ENCODE measurements at places on chromosomes 7 and 10. TPM values are rescaled to one million over a fixed set of nuclear protein-coding genes. Genes with fewer than 3 reads are reported as not detected.

Gene DGKI
- 1.2 TPM for total RNA-seq

Gene SMNDC1
- 12.3 TPM for total RNA-seq

- H3K27me3 ChIP-seq = no peaks in the 10 kb centered on the region
- H3K4me1 ChIP-seq = peaks cover 14% of the 10 kb centered on the region
- H3K36me3 ChIP-seq = no peaks in the 10 kb centered on the region
- H3K27ac ChIP-seq = peak overlapping the region; percentile 90
- no peak for DNase-seq
Measured at GRCh38 chr10:42638821-42639270, 476 bp upstream of the ZNF33B start.

DNA sequence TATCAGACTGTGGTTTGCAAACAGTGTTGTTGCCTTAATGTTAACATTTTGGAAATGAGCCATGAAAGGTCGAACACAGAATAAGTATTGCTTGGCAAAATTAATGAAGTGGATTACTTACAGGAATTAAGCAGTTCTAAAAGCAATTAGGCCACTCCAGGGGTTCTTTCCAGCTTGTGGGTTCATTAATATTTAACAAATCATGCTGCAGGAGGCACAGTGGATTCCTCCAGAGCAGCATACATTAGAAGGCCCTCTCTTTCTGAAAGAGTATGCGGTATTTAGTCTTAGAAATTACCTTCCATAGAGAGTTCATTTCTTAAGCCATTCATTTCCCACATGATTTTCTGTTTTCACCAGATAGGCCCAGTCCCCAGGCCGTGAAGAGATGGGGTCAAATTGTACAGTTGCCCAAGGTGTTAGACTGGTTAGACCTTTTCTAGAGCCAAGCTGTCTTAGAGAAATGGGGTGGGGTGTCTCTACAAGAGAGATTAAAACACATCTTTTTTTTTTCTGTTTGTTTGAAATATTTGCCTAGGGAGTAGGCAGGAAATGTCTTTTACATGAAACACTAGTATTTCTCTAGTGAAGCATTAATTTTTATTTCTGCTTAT lies 40.0 kb upstream of the AGR3 start:
- no peak overlapping the region for H3K27ac ChIP-seq
- H3K4me3 ChIP-seq = no peak overlapping the region
- DNase-seq = no peak
- H3K4me1 ChIP-seq = no peaks in the 10 kb centered on the region
- H3K36me3 ChIP-seq = no peaks in the 10 kb centered on the region
- no peaks in the 10 kb centered on the region for H3K27me3 ChIP-seq

- no peaks in the 10 kb centered on the region for H3K27me3 ChIP-seq
- no peaks in the 10 kb centered on the region for H3K4me1 ChIP-seq
- no peaks in the 10 kb centered on the region for H3K36me3 ChIP-seq
- DNase-seq = no peak
Measured at GRCh38 chr7:41581041-41581440, 121.8 kb downstream of the INHBA start.

DNA sequence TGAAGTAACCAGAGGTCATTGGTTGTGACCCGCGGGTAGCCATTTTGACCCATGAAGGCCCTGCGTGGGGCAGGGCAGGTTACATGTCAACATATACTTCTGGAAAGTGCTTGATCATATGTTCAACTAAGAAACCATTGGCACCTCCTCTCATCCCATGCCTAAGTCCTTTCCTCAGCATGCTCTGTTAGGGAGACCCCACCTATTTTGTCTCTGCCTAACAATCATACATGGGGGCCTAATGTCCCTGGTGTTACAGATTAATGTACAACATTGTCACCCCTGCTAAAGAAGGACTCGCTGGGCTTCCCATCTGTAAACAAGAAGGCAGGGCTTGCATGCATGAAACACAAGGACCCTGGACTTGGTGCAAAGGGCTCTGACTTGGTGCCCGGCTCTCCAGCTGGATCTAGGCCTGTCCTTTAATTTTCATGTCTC lies 133.7 kb upstream of the TNS3 start:
- no peaks in the 10 kb centered on the region for H3K4me1 ChIP-seq
- H3K27ac ChIP-seq = no peak overlapping the region
- no peak for DNase-seq

DNA sequence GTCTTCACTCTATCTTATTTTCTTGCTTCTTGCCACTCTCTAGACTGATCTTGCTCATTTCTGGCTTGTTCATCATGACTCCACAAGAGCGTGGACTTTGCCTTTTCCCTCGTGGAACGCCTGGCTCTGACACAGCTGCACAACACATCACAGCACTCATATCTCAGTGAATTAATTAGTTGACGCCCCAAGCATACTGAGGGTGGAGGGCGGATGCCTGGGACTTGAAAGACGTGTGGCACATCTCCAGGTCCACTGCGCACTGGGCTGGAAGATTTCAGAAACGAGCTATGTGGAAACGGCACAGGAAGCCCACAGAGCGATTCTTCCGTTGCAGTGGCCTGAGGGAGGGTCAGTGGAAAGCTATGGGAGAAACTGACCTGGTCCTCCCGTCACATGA lies 23.6 kb upstream of the PLEKHA1 start:
- no peak overlapping the region for H3K27ac ChIP-seq
- H3K36me3 ChIP-seq = no peaks in the 10 kb centered on the region
- H3K4me1 ChIP-seq = no peaks in the 10 kb centered on the region
- no peak overlapping the region for H3K4me3 ChIP-seq
- no peak for DNase-seq

DNA sequence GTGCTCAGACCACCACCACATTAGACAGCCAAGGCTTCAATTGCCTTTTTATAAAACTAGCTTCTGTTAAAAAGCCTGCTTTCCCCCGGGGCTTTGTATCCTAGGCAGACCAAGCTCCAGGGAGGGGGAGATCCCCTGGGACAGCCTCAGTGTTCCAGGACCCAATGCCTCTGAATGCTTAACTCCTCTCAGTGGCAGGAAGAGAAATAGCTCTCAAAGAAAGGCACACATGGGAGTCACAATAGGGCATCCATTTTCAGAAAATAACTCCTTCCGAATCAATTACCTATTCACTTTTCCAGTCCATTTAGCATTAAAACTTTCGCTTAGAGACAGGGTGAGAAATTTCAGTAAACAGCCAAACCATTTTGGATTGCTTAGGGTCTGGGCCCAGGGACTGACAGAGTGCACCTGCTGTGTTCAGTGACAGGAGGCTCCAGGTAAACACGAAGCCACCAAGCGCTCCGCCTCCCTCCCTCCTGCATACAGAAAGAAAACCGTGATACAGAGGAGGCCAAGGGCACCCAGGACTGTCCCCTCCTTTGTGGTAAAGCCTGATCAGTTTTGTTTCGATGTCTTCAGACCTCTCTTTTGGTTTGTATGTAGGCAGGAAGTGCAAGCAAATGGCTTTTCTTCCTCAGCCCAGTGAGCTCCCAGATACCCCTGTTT lies 599.7 kb downstream of the KCNMA1 start:
- no peaks in the 10 kb centered on the region for H3K4me1 ChIP-seq
- H3K4me3 ChIP-seq = no peak overlapping the region
- H3K27ac ChIP-seq = no peak overlapping the region
- no peaks in the 10 kb centered on the region for H3K27me3 ChIP-seq

DNA sequence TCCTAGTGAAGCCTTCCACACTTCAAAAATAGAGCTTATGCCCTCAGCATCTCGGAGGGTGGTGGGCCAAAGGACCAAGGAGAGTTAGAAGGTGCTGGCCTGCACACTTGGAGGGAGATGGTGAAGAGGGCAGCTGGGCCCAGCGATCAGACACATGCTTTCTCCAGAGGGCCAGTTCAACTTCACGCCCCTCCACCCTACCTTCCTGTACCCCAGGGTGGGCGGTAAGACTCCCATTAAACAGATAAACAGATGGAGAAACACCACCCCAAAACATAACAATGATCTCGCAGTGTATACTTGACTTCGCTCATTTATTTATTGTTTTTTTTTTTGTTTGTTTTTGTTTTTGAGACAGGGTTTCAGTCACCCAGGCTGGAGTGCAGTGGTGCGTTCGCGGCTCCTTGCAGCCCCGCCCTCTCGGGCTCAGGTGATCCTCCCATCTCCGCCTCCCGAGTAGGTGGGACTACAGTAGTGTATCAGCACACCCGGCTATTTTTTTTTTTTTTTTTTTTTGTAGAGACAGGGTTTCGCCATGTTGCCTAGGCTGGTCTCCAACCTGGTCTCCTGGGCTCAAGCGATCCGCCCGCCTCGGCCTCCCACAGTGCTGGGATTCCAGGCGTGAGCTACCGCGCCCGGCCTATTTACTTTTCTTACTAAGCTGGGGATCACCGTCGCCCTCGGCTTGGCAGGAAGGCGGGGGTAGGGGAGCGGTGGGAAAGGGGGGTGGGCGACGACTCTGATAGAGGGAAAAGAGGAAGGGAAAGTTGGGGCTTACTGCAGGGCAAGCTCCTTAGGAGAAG lies 1.8 kb downstream of the C10orf95 start:
- peaks cover 5% of the 10 kb centered on the region for H3K4me1 ChIP-seq
- H3K27me3 ChIP-seq = no peaks in the 10 kb centered on the region
- no peak for DNase-seq
- H3K27ac ChIP-seq = peak overlapping the region; percentile 62

DNA sequence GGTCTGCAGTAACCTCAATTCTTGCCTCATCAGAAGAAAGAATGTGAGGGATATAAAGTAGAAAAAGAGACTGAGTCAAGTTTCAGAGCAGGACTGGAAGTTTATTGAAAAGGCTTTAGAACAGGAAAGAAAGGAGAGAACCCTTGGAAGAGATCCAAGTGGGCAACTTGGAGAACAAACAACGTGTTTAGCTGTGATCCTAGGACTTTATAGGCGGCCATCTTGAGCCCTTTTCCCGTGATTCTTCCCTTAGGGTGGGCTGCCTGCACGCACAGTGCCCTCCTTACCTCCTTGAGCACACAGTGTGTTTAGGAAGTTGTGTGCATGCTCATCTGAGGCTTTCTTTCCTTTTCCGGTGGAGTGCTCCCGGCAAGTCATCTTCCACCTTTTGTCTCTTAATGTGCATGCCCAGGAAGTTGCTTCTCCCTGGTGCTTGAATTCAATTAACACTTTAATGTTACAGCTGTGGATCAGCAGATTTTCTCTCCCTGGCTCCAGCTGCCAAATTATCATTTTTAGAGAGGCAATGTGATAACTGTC lies 59.8 kb downstream of the ENTPD1 start:
- H3K4me3 ChIP-seq = no peak overlapping the region
- H3K27me3 ChIP-seq = no peaks in the 10 kb centered on the region
- peaks cover 8% of the 10 kb centered on the region for H3K4me1 ChIP-seq
- no peak for DNase-seq
- H3K36me3 ChIP-seq = no peaks in the 10 kb centered on the region
- H3K27ac ChIP-seq = no peak overlapping the region

DNA sequence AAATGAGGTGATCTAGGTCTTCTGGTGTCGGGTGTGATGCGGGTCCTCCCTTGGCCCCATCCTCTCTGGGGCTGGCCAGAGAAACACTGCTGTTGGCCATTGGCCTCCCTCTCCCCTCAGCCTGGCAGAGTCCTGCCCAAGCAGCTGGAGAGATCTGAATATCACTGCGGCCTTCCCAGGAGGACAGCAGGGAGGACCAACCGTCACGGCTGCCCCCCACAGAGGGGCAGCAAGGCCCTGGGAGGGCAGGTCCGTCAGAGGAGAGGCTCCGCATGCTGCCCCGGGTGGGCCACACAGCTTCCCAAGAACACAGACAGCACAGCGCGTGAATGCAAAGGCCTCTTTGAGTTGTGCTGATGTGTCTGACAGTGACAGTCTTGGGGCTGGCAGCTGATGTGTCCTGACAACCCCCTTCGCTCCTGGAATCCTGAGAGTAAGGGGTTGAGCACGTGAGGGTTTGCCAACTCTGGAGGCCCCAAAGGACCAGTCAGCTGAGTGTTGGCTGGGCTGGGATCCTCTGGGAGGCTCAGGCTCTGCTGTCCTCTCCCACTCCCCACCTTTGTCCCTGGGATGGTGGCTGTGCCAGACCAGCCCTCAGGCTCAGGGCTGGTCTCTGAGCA lies 132.5 kb upstream of the UNC5B start:
- no peak overlapping the region for H3K27ac ChIP-seq
- H3K4me3 ChIP-seq = no peak overlapping the region
- no peaks in the 10 kb centered on the region for H3K36me3 ChIP-seq
- peak; percentile 54 for DNase-seq
- H3K27me3 ChIP-seq = no peaks in the 10 kb centered on the region
- peaks cover 18% of the 10 kb centered on the region for H3K4me1 ChIP-seq

DNA sequence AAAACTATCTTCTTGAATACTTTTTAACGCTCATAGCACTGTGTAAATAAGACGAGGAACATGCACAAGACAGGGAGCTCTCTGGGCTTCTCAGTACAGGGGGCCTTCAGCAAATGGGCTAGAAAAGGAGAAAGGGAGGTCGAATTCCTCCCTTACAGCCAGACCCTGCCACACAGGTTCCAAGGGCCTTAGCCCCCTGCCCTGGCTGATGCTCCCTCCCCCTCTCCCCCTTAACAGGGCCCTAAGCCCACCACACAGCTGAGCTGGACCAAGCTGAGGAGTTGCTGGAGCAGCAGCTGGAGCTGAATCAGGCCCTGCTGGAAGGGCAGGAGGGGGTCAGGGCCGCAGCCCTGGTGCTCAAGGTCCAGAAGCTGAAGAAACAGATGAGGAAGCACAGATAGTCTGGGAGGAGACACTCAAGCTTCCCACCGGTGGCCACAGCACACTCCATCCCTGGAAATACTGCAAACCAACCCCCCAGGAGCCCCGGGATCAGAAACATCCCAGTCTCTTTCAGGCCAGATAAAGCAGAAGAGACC lies 153.9 kb downstream of the SNX13 start:
- no peaks in the 10 kb centered on the region for H3K36me3 ChIP-seq
- H3K4me3 ChIP-seq = no peak overlapping the region
- no peak overlapping the region for H3K27ac ChIP-seq
- DNase-seq = no peak
- H3K4me1 ChIP-seq = peaks cover 12% of the 10 kb centered on the region

GRCh38 chr10:114077815-114078219 lies 34.2 kb downstream of the ADRB1 start:
- no peaks in the 10 kb centered on the region for H3K4me1 ChIP-seq
- no peak for DNase-seq
- H3K36me3 ChIP-seq = no peaks in the 10 kb centered on the region
- no peak overlapping the region for H3K4me3 ChIP-seq
- no peak overlapping the region for H3K27ac ChIP-seq

DNA sequence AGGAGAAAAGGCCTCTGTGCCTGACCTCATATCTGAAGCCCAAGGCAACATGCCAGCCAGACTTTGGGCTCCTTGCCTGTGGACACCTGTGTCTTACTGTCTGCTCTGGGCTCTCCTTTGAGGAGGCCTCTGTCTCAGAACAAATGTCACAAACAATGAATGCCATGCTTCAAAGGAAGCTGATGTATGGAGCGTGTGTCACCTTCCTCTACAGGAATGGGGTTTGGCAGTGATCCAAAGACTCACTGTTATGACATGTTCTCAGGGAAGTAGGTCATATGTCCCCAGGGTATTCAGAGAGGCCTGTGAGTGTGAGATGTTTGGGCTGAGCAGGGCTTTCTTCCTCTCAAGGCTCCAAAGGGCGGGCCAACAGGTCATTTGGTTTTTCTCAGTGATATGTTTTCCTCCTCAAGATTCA lies 38.4 kb downstream of the PTPRE start:
- no peak overlapping the region for H3K4me3 ChIP-seq
- no peaks in the 10 kb centered on the region for H3K4me1 ChIP-seq
- DNase-seq = no peak

Measured in vagina (tissue), 2 donors.